ENCODE measurements at places on chromosomes 16 and 17. TPM values are rescaled to one million over a fixed set of nuclear protein-coding genes. Genes with fewer than 3 reads are reported as not detected.

DNA sequence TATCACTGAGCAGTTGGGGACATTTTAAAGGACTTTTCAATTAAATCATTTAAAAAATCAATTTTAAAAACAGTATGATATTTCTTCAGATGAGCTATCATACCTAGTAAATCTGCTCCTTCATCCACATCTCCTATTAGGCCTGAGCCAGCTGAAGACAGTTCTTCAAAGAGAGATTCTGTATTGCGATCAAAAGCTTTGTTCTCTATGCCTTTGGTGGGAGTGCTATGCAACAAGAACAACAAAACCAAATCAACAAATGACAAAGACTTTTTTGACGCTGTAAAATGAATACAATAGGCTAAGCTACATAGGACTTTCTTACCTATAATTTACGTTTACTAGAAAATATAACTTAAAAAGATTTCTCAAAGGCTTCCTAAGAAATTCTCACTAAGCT is 106.5 kb downstream of the SPAG9 start:
- H3K27me3 ChIP-seq, result no peaks in the 10 kb centered on the region
- no peak for DNase-seq
- H3K4me3 ChIP-seq, result no peak overlapping the region
- peaks cover 12% of the 10 kb centered on the region for H3K36me3 ChIP-seq

- no peak overlapping the region for H3K27ac ChIP-seq
- H3K36me3 ChIP-seq, result peaks cover 16% of the 10 kb centered on the region
- no peak overlapping the region for H3K4me3 ChIP-seq
- peaks cover 24% of the 10 kb centered on the region for H3K4me1 ChIP-seq
Measured at GRCh38 chr17:28339431-28339830, 3.9 kb downstream of the TNFAIP1 start.

DNA sequence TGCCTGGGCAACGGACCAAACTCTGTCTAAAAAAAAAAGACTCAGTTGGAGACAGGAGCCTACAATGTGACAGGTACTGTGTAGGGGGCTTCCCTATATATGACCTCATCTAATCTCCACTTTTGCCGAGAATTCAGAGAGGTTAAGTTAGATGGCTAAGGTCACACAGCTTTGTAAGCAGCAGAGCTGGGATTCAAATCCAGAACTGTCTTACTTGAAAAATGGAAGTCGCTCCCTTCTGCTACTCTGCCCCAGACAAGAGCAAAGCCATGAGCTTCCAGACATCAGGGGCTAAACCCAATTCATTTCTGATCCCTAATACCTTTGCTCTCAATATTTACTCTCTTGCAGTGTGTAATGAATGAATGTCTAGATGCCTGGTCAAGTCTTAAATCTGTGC is 41.5 kb upstream of the ABCC12 start:
- DNase-seq, result no peak
- H3K4me3 ChIP-seq, result no peak overlapping the region
- H3K27me3 ChIP-seq, result peaks cover 2% of the 10 kb centered on the region

- H3K4me1 ChIP-seq, result no peaks in the 10 kb centered on the region
- peaks cover 4% of the 10 kb centered on the region for H3K27me3 ChIP-seq
- no peak overlapping the region for H3K27ac ChIP-seq
- no peaks in the 10 kb centered on the region for H3K36me3 ChIP-seq
- DNase-seq, result no peak
Measured at GRCh38 chr17:57210972-57211411, 45.3 kb upstream of the MSI2 start.

- H3K4me1 ChIP-seq, result no peaks in the 10 kb centered on the region
- no peak overlapping the region for H3K4me3 ChIP-seq
- DNase-seq, result no peak
- no peaks in the 10 kb centered on the region for H3K36me3 ChIP-seq
Measured at GRCh38 chr17:15422392-15422965, 44.9 kb downstream of the CDRT4 start.

- DNase-seq, result no peak
- no peak overlapping the region for H3K4me3 ChIP-seq
- peaks cover 7% of the 10 kb centered on the region for H3K4me1 ChIP-seq
- H3K27me3 ChIP-seq, result peaks cover 2% of the 10 kb centered on the region
Measured at GRCh38 chr17:50539762-50540559, 7.0 kb upstream of the SPATA20 start.

DNA sequence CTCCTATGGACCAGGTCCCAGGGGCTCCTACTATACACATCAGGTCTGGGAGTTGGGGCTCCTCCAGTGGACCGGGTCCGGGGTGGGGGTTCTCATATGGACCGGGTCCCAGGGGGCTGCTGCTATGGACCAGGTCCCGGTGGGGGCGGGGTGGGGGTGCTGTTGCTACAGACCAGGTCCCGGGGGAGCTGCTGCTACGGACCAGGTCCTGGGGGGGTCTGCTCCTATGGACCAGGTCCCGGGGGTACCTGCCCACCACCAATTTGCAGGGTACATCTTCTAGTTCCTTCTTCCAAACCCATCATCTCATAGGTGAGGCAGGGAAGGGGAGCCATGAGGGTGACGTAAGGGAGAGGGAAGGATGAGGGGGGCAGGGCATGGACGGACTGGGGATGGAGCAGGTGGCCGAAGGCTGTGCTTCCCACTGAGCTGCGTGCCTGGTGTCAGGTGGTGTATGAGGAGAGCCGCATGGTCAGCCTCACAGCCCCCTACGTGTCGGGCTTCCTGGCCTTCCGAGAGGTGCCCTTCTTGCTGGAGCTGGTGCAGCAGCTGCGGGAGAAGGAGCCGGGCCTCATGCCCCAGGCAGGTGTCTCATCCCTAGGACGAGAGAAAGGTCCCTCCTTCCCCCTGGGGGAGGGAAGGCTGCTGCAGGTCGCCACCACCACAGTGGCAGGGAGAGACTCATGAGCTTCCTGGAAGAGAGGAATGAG is 6.6 kb downstream of the ENDOV start:
- DNase-seq, result no peak
- no peak overlapping the region for H3K27ac ChIP-seq
- no peak overlapping the region for H3K4me3 ChIP-seq

- H3K27ac ChIP-seq, result peak overlapping the region; percentile 81
- peaks cover 48% of the 10 kb centered on the region for H3K36me3 ChIP-seq
- H3K4me3 ChIP-seq, result no peak overlapping the region
- H3K27me3 ChIP-seq, result no peaks in the 10 kb centered on the region
- peaks cover 65% of the 10 kb centered on the region for H3K4me1 ChIP-seq
Measured at GRCh38 chr16:69440250-69440649, 15.8 kb downstream of the CYB5B start.

GRCh38 chr17:79168486-79169055 is 93.9 kb downstream of the ENGASE start:
- no peak overlapping the region for H3K27ac ChIP-seq
- H3K4me3 ChIP-seq, result no peak overlapping the region
- H3K36me3 ChIP-seq, result no peaks in the 10 kb centered on the region
- no peak for DNase-seq
- no peaks in the 10 kb centered on the region for H3K27me3 ChIP-seq

DNA sequence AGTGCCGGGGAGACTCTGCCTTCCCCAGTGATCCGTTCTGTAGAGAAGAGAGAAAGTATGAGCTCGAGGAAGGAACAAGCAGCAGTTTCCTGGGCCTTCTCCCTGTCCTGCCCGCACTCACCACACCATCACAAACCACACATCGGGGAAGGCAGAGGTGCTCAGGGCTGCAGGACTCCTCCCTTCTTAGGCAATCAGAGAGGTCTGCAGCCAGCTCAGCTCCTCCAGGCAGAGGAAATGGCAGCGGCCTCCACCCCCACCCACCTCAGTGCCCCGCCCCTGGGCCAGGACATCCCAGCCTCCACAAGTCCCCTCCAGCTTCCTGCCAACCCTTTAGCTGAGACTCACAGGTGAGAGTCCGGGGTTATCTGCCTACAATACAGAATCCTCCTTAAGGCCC is 2.0 kb downstream of the ZNF319 start:
- H3K4me3 ChIP-seq, result peak overlapping the region; percentile 76
- H3K4me1 ChIP-seq, result peaks cover 51% of the 10 kb centered on the region
- H3K27me3 ChIP-seq, result no peaks in the 10 kb centered on the region
- peak overlapping the region; percentile 81 for H3K27ac ChIP-seq

- peaks cover 8% of the 10 kb centered on the region for H3K4me1 ChIP-seq
- H3K27ac ChIP-seq, result no peak overlapping the region
- no peak for DNase-seq
- no peaks in the 10 kb centered on the region for H3K27me3 ChIP-seq
- H3K36me3 ChIP-seq, result no peaks in the 10 kb centered on the region
- no peak overlapping the region for H3K4me3 ChIP-seq
Measured at GRCh38 chr17:59160157-59161025, 4.8 kb downstream of the PRR11 start.

GRCh38 chr17:46722662-46723285 is 95.7 kb downstream of the WNT3 start:
- no peak overlapping the region for H3K4me3 ChIP-seq
- DNase-seq, result no peak
- no peaks in the 10 kb centered on the region for H3K36me3 ChIP-seq
- no peaks in the 10 kb centered on the region for H3K4me1 ChIP-seq

- H3K27me3 ChIP-seq, result no peaks in the 10 kb centered on the region
- no peak overlapping the region for H3K4me3 ChIP-seq
- DNase-seq, result no peak
- no peaks in the 10 kb centered on the region for H3K36me3 ChIP-seq
Measured at GRCh38 chr16:81185416-81185815, 53.1 kb upstream of the BCO1 start.

DNA sequence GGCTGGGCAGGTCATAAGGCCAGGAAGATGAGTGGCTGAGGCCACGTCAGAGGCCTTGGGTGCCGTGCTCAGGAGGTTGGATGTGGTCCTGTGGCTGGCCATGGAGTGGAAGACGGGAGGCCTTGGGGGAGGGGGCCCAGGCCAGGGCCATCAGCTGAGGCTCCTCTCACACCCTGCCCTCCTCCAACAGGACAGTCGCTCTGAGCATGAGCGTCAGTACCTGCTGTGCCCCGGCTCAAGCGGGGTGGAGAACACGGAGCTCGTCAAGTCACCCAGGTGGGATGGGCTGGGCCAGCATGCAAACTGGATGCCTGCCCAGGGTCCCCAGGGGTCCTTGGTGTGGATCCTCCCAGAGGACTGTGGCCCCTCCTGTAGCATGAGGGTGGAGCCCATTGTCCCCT is 19.2 kb downstream of the POLR3E start:
- H3K27ac ChIP-seq, result no peak overlapping the region
- peaks cover 3% of the 10 kb centered on the region for H3K4me1 ChIP-seq
- H3K4me3 ChIP-seq, result no peak overlapping the region

DNA sequence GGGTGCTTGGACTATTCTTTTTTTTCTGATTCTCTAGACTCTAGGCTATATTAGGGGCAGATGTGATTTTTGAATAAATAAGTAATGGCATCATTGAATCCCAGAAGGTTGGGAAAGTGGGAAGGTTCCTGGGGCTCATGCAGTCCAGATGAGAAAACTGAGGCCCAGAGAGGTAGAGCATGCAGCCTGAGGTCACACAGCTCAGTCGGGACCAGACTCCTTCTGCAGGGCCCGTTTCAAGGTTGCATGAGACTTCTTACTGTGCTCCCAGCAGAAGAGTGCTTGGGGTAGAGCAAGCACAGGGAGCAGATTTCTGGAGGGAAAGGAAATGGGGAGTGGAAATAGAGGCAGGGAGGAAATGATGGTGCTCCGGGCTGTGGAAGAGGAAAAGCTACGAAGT is 59.8 kb downstream of the MGAT5B start:
- H3K36me3 ChIP-seq, result no peaks in the 10 kb centered on the region
- no peak overlapping the region for H3K27ac ChIP-seq
- no peak for DNase-seq
- no peaks in the 10 kb centered on the region for H3K27me3 ChIP-seq
- H3K4me1 ChIP-seq, result no peaks in the 10 kb centered on the region
- H3K4me3 ChIP-seq, result no peak overlapping the region

- H3K36me3 ChIP-seq, result peaks cover 6% of the 10 kb centered on the region
- H3K4me1 ChIP-seq, result no peaks in the 10 kb centered on the region
- H3K27me3 ChIP-seq, result no peaks in the 10 kb centered on the region
- no peak overlapping the region for H3K4me3 ChIP-seq
- DNase-seq, result no peak
Measured at GRCh38 chr16:86528061-86528929, 18.0 kb downstream of the FOXF1 start.

DNA sequence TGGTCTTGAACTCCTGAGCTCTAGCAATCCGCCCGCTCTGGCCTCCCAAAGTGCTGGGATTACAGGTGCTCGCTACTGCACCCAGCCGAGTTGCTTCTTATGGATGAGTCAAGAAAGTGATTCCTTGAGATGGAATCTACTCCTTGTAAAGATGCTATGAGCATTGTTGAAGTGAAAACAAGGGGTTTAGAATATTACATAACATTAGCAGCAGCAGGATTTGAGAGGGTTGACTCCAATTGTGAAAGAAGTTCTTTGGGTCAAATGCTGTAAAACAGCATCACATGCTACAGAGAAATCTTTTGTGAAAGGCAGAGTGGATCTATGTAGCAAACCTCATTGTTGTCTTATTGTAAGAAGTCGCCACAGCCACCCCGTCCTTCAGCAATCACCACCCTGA is 72.7 kb downstream of the NT5M start:
- DNase-seq, result no peak
- no peaks in the 10 kb centered on the region for H3K36me3 ChIP-seq
- H3K4me3 ChIP-seq, result no peak overlapping the region
- no peaks in the 10 kb centered on the region for H3K27me3 ChIP-seq
- no peaks in the 10 kb centered on the region for H3K4me1 ChIP-seq
- H3K27ac ChIP-seq, result no peak overlapping the region

DNA sequence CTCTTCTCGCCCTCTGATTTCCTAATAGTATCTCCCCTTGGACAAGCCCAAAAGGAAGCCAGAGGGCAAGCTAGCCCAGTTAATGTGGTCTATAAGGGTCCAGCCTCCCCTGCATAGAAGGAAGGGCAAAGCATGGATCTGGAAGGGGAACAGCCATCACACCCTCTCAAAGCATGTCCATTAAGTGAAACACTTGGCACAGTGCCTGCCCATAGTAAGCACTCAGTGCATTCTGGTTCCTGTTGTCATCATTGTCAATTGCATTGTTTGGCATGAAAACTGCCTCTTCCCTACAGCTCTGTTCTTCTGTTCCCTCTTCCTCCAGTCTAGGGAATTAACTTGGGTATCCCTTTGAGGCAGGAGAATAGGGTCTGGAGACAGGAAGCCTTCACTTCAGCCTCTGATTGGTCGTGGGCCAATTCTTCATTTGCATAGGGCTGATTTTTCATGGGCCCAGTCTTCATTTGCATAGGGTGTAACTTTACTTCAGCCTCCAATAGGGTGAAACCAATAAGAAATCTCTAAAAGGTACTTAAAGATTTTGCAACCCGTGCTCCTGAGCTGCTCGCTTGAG is 81.4 kb downstream of the C17orf67 start:
- no peaks in the 10 kb centered on the region for H3K27me3 ChIP-seq
- no peak overlapping the region for H3K27ac ChIP-seq
- no peak overlapping the region for H3K4me3 ChIP-seq

The KPNB1 gene
- 605 TPM for total RNA-seq

The KRTAP3-2 gene
- total RNA-seq, result not detected

The TEKT5 gene
- total RNA-seq, result 0.43 TPM

The NOTUM gene
- total RNA-seq, result 0.41 TPM

The CDK3 gene
- 3.8 TPM for total RNA-seq

All from activated CD8-positive, alpha-beta T cell treated with anti-CD3 and anti-CD28 coated beads for 36 hours (primary cell).